AG09309 (cell line): ENCODE measurements at places on chromosomes 2 and 18.
A peak's percentile ranks its signal among the peaks of the same experiment; 100 is the strongest.

DNA sequence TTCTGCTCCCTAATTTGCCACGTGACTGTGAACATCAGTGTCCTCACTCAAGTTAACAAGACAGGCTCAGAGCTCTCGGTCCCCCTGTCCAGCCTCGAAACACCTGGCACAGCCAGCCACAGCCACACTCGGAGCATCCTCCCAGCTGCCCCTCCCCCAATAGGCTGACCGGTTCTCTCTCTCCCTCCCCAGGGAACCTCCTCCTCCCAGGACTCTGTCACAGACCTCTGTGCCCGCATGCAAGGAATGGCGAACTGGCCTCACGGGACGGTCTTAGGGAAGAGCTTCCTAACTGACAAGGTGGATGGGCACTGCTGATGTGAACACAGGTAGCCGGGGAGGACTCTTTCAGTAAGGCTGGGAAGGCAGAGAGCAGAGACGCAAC, 18.8 kb downstream of the CYP26B1 start:
- no peak for DNase-seq

- DNase-seq = no peak
Observed at GRCh38 chr18:33583901-33584300, 5.9 kb downstream of the ASXL3 start.

DNA sequence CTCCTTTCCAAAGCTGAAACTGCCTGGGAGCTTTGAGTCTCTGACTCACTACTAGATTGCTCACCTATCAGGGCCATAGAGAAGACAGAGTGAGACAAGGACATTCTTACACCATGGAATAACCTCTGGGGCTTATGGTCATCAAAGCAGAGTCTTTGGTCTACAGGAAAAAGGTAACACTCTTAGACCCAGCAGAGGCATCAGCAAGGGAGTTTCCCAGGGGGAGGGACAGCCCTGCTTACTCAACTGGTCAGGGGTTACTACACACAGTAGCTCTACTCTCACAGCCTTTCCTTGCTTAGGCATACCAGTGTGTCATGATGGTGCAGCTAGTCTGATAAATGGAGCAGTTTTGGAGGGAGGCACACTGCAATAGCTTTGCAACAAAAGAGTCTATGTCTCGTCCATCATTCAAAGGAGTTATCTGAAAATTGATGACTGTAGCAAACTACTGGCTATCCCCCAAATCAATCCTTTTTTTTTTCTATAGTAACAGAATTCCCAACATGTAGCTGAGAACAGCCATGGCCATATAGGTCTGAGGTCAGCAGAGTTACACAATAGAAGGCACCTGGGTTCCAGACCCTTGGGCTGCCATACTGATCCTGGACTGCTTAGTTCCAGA, 22.4 kb upstream of the CD28 start:
- peak; percentile 39 for DNase-seq

- no peak for DNase-seq
Observed at GRCh38 chr18:62284637-62285036, 40.5 kb upstream of the TNFRSF11A start.

GRCh38 chr2:226835420-226835795, 446 bp upstream of the RHBDD1 start:
- no peak for DNase-seq

DNA sequence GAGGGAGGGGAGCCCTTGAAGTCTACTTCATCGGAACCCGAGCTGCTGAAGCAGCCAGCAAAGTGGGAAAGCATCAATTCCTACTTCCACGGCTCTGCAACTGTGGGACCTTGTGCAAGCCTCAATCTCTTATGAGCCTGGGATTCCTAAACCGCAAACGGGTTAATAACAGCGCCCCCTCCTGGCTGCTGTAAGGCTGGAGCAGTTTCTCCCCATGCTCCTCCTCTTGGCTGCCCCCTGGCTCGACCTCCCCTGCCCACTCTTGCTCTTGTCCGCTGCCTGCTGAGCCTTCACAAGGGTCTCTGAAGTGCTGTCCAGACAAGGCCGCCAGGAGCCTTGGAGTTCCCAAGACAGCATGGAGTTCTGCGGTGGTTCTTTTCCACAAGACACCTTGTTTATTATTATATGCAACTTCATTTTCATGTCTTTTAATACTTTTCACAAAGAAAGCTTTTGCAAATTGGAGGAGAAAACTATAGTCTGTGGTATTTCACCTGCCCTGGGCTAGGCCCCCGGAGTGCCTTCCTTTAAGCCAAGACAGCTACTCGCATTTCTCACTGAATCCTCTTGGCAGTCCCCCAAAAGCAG, 157.2 kb downstream of the DDX1 start:
- DNase-seq = no peak
